HT-29 (cell line): ENCODE measurements at places on chromosomes 16 and 17.

DNA sequence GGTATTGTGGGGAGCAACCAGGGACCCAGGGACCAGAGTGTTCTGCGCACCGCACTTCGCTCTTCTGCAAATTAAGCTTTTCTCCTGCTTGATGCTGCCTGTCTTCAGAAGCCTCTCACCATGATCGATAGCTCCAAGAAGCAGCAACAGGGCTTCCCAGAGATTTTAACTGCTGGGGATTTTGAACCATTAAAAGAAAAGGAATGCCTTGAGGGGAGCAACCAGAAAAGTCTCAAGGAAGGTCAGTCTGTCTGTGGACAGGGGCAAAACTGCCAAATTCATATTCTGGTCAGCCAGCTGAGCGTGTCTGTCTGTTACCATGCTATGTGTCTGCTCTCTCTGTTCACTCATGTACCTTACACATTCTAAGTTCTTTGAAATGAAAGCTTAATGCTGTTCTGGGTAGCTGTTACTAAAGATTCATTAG lies 115.7 kb downstream of the MRTFB start:
- DNase-seq: no peak

DNA sequence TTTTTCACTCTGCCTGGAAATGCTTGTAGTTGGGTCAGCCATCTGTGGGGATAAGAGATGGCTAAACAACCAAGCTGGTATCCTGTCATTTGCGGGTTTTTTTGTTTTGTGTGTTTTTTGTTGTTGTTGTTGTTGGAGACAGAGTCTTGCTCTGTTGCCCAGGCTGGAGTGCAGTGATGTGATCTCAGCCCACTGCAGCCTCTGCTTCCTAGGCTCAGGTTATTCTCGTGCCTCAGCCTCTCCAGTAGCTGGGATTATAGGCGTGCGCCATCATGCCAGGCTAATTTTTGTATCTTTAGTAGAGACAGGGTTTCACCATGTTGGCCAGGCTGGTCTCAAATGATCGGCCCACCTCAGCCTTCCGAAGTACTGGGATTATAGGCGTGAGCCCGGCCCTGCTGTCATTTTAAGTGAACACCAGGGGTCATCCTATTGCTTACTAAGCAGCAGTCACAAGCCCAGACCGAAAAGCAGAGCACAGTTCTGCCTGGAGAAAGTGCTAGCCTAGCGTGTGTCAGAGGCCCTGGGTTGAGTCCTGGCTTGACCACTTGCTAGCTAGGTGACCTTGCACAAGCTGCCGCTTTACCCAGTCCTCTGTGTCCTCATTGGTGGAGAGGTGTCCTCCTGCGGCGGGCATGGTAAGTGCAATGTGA lies 4.6 kb downstream of the SMCR8 start:
- DNase-seq: no peak

DNA sequence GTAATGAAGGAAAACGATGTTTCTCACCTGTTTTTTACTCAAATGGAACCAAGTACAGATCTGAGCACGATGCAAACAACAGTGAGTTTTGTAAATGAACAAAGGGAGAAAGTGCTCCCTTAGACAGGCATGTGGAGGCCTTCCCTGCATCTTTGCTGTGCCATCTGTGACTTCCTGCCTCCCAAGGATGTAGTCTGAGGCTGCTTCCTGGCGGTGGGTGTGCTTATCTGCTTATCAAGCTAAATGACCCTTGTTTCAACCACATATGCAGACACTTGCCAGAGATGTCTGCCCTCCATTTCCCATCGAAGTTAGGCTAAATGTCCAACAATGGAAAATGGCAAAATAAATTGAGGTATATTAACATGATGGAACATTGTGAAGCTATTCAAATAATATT lies 34.6 kb downstream of the RGS9 start:
- no peak for DNase-seq

GRCh38 chr17:66727634-66728570 lies 107.0 kb upstream of the CACNG5 start:
- peak; percentile 87 for DNase-seq

DNA sequence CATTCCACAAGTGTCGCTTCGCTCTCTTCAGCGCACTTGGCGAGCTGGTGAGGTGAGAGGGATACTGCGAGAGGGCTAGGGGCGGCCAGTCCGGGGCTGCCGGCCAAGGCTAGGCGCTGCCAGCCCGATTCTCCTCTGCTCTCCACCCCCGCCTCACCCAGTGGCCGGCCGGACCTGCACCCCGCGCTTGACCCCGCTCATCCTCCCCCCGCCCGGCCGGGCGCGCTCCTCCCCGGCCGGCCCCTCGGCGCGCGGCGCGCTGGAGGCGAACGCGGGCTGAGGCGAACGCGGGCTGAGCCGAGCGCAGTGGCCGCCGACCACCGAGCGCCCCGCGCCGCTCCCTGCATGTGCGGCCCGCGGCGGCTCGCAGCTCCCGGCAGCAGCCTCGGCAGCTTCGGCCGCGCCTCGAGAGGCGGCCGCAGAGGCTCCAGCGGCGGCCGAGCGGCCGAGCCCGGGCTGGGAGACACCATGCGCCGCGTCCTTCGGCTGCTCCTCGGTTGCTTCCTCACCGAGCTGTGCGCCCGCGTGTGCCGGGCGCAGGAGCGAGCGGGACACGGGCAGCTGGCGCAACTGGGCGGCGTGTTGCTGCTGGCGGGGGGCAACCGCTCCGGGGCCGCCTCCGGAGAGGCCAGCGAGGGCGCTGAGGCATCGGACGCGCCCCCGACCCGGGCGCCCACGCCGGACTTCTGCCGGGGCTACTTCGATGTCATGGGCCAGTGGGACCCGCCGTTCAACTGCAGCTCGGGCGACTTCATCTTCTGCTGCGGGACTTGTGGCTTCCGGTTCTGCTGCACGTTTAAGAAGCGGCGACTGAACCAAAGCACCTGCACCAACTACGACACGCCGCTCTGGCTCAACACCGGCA lies at the start of gene SHISA9:
Gene SHISA9 (plus strand): TSS at position 2 of the 865 bp plus-strand sequence.
- no peak for DNase-seq

- DNase-seq: no peak
These were observed 420.1 kb downstream of the HS3ST4 start for GRCh38 chr16:26111900-26112299.

DNA sequence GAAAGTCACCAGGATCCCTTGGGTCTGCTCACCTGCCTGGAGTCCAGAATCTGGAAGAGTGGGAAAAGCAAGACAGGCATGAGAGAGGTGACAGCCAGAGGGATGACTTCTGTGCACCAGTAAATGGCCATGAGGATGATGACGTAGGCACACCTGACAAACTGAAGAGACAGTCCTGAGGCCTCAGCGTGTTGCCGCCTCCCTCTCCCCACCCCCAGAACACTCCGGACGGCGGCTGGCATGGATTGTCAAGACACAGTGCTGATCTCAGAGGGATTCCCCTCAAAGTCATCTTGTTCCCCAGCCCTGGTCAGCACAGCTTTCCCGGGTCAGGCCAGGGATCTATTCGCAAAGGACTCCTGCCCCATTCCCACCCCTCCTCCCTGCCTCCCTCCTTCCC lies 6.2 kb downstream of the SLC13A5 start:
- DNase-seq: no peak

DNA sequence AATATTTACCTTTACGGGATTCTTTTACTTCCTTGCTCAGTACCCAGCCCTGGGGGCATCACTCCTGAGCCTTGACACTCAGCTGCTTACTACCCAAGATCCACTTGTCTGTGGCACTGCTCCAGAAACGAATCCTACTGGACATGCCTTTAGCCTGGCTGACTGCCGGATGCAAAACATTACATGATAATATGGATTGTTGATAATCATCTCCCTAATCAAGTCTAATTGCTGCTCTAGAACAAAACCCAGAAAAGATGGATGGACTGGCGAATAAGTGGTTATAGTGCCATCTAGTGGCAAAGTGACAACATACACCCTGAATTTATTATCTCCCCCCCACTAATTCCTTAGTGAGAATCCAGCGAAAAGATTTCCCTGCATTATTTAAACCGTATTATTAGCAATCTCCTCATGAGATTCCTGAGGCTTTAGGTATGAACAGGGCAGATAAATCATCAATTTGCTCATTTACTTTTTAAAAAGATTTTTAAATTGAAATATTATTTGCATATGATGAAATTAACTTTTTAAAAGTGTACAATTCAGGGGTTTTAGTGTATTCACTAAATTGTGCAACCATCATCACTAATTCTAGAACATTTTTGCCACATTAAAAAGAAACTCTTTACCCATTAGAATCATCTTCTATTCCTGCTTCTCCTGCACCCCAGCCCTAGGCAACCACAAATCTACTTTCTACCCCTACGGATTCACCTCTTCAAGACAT lies 61.6 kb downstream of the RGS9 start:
- DNase-seq: peak; percentile 72

GRCh38 chr17:31533546-31534155 lies 142.2 kb downstream of the RAB11FIP4 start:
- DNase-seq: peak; percentile 42

GRCh38 chr17:5841862-5842261 lies 228.3 kb upstream of the WSCD1 start:
- DNase-seq: no peak

DNA sequence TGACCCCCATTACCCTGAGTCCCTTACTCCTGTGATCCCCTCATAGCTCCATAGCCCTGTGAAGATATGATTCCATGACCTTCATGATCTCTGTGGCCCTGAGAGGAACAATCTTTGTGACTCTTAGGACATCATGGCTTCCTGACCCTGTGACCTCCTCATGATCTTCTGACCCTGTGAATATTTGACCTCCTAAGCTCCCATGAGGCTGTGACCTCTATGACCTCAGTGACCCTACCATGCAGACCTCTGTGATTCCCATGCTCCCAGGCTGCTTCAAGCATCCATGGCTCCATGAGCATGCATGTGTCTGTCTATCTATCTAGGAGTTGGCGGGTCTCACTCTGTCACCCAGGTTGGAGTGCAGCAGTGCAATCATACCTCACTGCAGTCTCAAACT lies 12.1 kb downstream of the RIPOR1 start:
- no peak for DNase-seq

- peak; percentile 38 for DNase-seq
These were observed 70.0 kb upstream of the PMFBP1 start for GRCh38 chr16:72241930-72242329.

DNA sequence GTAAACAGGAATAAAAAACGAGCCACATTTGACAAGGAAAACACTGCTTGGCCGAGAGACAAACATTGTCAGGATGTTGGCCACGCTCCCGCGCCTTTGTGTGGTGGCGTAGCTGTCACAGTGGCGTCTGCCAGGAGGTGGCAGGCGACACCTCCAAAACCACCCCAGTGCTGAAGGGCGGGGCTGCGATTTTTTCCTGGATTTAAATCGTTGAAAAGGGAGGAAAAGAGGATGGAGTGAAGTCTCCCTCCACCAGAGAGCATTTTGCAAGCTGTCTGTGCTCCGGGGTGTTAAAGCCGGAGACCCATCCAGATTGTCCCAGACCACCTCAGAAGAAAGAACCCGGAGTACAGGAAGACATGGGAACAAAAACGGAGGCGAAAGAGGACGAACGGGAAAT lies 12.7 kb downstream of the MRM3 start:
- DNase-seq: peak; percentile 66

- DNase-seq: peak; percentile 35
These were observed 68.7 kb downstream of the RAI1 start for GRCh38 chr17:17749921-17750320.

- no peak for DNase-seq
These were observed 36.1 kb downstream of the ZNF624 start for GRCh38 chr17:16617481-16618060.

GRCh38 chr17:42975265-42975664 lies 4.6 kb downstream of the PTGES3L start:
- DNase-seq: no peak

- DNase-seq: no peak
These were observed 26.8 kb upstream of the KDM6B start for GRCh38 chr17:7807206-7807605.

DNA sequence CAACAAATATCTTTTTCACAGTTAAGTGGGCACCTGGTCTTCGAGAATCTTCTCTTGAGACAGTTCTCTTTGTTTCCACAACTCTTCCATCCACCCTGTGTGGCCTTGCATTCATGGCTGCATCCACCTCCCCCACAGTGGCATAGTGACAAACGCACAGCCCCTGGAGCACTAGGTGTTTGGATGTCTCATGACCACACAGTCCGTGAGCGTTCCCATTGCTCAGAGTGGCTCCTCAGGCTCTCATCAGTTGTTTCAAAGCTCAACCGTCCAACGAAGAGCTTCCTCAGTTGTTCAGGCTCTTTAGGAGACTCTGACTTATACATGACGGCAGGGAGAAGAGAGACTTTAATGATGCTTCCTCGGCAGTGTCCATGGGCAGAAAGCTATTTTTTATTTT lies 191.6 kb downstream of the CDRT15L2 start:
- DNase-seq: no peak

GRCh38 chr16:78800523-78800922 lies 701.1 kb downstream of the WWOX start:
- DNase-seq: no peak
